ENCODE measurements at places on chromosomes 7 and 10.

DNA sequence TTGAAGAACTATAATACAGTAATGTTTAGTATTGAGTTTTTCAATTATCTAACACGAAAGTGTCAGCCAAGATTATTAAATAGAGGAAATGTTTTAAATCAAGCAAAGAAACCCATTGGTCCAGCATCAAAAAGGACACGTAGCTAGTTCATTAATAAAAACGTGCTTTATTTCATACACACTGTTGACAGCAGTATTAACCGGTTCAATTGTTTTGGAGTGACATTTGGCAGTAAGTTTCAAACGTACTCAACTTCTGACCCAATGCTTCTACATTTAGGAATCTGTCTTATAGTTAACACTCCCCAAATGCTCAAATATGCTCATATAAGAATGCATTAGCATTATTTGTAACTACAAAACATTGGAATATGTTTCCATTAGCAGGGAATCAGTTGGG, 41.3 kb downstream of the SLC16A12 start:
- no peak for DNase-seq

DNA sequence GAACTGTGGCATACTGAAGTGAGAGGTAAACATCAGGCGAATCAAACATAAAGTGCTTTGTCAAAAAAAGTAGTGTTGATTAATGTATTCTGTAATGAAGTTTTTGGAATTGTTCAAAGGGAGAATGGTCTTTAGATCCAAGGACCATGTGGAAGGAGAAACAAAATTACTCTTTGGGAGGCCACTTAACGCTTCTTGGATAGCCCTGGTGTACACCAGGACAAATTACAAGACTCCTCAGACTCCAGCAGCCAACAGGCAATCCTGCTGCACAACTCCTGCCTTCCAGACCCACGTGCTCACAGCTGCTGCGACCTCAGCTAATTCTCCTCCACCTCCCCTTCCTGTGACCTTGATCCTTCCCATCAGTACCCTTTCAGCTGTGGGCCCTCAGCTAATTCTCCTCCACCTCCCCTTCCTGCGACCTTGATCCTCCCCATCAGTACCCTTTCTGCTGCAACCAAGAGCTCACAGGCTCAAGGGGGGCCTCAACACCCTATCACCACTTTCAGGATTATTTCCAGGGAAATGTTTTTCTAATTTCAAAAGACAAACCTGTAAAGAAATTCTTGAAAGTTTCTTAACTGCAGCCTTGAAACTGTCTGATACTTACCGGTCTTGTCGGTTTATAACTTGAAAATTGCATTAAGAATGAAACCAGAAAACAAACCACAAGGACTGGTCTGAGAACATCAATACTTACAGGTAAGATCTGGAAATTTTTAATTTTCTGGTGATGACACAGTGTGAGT, 29.7 kb upstream of the DDC start:
- DNase-seq, result no peak

DNA sequence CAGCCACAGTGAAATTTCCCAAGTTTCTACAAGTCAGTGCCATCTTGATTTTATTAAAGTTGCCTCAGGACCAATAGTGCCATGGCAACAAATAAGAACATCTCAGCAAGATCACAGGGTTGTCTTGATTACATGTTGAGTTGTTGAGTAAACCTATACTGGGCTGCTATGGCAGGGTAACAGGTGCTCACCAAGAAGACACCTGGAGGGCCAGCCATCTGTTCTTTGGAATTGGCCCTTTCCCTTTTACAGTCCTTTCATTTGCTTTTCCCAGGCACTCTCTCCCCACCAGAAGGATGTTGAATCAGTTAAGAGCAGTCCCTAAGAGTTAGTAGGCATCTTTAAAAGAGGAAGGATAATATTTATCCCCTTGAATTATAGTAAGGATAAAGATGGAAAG, 582.0 kb downstream of the TNS3 start:
- no peak for DNase-seq

DNA sequence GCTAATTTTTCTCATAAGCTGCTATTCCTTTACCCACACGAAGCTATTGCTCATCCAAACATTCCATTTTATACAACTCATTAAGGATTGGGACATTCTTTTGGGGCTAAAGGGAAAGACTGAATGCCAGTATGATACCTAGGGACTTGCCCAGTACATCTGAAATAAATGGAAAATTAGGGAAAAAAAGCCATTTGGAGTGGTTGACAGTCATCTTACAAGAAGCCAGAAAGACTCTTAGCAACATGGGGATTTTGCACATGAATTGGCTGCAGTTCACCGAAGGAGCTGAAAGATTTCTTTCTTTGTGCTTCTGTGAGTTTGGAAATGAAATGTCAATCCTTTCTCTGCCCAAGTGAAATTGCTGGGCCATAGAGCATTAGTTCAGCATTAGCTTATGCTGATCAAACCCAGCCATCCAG, 43.3 kb upstream of the MTURN start:
- DNase-seq, result no peak

- no peak for DNase-seq
These were observed 48.8 kb downstream of the HOXA1 start for GRCh38 chr7:27046854-27047549.

- no peak for DNase-seq
These were observed 330.5 kb downstream of the DNAJB6 start for GRCh38 chr7:157667261-157667660.

GRCh38 chr10:14728346-14728745, 46.4 kb downstream of the FAM107B start:
- no peak for DNase-seq

- no peak for DNase-seq
These were observed 174.7 kb downstream of the HERPUD2 start for GRCh38 chr7:35519971-35520809.

- no peak for DNase-seq
These were observed 167.5 kb upstream of the PODXL start for GRCh38 chr7:131723926-131724325.

DNA sequence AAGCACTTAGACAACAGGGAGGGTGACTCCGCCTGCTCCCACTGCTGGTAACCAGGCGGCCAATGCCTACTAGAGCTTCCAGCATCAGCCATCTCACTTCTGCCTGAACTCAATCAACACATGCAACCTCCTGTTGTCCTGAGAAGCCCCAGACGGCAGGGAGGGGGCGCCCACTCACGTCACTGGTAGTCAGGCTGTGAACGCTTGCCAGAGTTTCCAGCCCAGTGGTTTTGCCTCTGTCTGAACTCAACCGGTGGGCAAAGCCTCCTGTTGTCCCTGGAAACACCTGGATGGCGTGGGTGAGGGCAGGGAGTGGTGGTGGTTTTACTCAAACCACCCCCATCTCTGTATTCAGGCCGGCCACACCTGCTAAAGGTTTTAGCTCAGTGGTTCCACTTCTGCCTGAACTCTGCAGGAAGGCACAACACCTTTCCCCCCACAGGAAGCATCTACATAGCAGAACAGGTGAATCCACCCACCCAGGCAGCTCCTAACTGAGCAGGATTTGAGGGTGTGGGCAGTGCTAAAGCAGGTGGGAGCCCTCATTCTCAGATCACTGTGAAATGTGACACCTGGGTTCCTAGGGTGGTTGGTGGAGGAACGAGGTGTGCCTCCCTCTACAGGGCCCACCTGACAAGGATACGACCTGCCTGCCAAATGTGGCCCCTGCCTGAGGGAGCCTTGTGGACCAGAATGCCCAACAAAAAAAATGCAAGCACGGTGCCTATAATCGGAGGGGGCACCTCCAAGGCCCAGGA, 563.0 kb upstream of the SEMA3D start:
- no peak for DNase-seq

GRCh38 chr10:128036746-128037543, 89.3 kb downstream of the MKI67 start:
- no peak for DNase-seq

GRCh38 chr10:84054743-84055142, 84.6 kb upstream of the GHITM start:
- no peak for DNase-seq

GRCh38 chr7:1062296-1063294, 18.2 kb downstream of the GPR146 start:
- peak; percentile 87 for DNase-seq

GRCh38 chr7:199483-200249, 7.3 kb downstream of the FAM20C start:
- DNase-seq, result no peak

- DNase-seq, result no peak
These were observed 66.7 kb upstream of the PDZD8 start for GRCh38 chr10:117441812-117442443.

- DNase-seq, result no peak
These were observed 1.3 kb upstream of the GRB10 start for GRCh38 chr7:50783801-50784507.

GRCh38 chr10:86310702-86311101, 55.9 kb downstream of the GRID1 start:
- no peak for DNase-seq

GRCh38 chr7:11726001-11726793, 105.8 kb downstream of the THSD7A start:
- DNase-seq, result no peak

GRCh38 chr10:113035732-113036312, 85.8 kb downstream of the TCF7L2 start:
- DNase-seq, result no peak

DNA sequence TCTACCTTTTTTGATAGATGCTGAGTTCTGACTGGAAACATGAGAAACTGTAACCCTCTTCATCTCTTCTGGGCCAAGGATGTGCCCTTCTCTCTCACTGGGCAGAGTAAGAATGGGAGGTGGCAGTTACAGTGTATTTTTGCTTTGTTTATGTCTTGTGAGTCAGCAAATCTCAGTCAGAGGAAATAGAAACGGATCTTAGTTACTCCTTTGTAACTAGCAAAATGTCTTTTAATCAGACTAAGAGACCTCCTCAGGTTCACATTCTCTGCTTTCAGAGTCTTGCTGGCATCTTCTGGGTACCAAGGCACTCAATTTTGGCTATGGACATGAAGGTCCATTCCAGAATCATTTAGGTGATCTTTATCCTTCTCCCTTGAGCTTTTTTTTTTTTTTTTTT, 70.9 kb downstream of the HHEX start:
- DNase-seq, result no peak

DNA sequence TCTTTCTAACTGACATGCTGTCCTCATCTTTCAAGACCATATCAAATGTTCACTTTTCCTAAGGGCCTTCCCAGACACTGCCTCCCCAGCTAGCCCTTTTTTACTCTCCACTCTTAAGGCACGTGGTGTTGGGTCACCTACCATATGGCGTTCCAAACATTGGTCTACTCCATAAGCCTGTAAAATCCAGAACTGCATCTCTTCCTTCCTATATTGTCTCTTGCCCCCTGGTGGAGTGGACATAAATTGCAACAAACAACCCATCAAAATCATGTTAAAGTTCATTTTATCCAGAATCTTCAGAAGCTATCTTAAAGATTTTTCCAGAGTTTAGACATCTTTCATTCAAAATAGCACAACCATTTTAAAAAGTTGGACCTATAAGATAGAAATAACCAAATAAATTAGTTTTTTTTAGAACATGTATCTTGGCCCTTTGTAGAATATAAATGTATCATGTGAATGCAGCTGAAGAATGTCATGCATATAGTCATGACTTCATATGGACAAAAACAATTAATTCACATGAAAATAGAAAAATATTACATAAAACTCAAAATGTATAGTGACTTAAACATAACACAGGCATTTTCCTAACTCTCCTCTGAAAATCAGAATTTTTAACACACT, 180.6 kb upstream of the CHRM2 start:
- DNase-seq, result no peak

- DNase-seq, result no peak
These were observed 669.3 kb downstream of the AUTS2 start for GRCh38 chr7:70267381-70268120.

DNA sequence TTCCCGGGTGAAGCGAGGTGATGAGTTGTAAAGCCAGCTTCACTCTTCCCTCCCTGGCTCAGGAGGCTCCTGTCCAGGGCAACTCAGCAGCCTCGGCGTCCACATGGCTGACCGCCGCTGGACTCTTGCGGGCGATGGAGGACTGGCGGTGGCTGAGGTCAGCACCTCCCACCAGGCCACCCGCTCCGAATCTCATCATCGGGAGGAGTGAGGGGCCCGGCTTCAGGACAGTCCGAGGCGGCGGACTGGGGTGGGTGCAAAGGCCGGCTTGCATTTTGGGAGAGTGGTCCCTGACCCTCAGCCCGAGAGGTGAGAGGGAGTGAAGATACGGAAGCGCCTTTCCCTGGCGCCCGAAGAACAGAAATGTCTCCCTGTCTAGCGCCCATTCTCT, 759 bp downstream of the DNAJB12 start:
- DNase-seq, result no peak

DNA sequence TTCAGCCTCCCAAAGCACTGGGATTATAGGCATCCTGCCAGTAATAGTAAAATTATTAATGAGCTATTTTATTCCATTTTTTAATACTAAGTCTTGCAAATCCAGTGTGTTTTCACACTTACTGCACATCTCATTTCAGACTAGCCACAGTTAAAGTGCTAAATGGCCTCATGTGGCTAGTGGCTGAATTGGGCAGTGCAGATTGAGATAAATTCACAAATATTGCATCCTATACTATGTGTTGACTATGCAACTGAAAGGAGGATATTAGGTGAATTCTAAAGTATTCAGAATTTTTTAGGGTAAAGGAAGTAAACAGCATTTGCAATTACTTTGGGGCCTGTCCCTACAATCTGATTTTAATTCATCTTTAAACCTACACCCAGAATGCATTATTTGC, 10.2 kb downstream of the APBB1IP start:
- DNase-seq, result no peak

Measured in naive B cell (primary cell).